Pancreas (tissue), 10 donors: ENCODE measurements at places on chromosomes 6 and 20.

- peaks cover 43% of the 10 kb centered on the region for H3K4me1 ChIP-seq
- H3K36me3 ChIP-seq: no peaks in the 10 kb centered on the region
- H3K27me3 ChIP-seq: no peaks in the 10 kb centered on the region
- no peak for DNase-seq
- H3K4me3 ChIP-seq: no peak overlapping the region
Measured at GRCh38 chr20:34001378-34001777, 7.7 kb downstream of the RALY start.

- no peak overlapping the region for H3K4me3 ChIP-seq
- H3K27me3 ChIP-seq: no peaks in the 10 kb centered on the region
- H3K36me3 ChIP-seq: no peaks in the 10 kb centered on the region
- no peak for DNase-seq
- no peak overlapping the region for H3K27ac ChIP-seq
Measured at GRCh38 chr6:145758113-145758512, 22.8 kb upstream of the EPM2A start.

DNA sequence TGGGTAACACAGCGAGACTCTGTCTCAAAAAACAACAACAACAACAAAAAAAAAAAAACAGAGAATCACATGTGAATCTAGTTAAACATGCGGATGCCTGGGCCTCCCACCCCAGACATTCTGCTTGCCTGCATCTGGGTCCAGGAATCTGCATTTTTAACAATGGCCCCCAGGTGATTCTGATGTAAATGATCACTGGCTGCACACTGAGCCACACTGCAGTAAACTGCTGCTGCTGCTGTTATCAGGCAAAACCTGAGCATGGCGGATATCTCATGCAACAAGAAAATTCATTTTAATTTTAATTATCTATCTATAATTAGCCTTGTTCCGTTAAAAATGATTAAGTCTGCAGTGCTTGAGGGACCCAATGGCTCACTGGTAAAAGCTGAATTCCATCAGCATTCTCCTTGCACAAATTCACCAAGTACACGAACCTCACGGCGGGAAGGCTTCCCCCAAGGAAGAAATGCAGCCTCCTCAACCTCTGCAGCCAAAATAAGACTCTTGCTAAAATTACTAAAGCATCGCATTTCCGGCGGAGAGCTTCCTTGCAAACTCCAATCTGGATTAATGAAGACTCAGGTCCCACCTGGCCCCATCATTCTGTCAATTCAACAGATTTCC is 81.6 kb upstream of the SNX9 start:
- H3K4me1 ChIP-seq: no peaks in the 10 kb centered on the region
- no peaks in the 10 kb centered on the region for H3K27me3 ChIP-seq
- H3K36me3 ChIP-seq: no peaks in the 10 kb centered on the region
- DNase-seq: no peak

GRCh38 chr6:149234051-149234962 is 83.2 kb upstream of the TAB2 start:
- H3K36me3 ChIP-seq: no peaks in the 10 kb centered on the region
- no peak for DNase-seq
- H3K4me3 ChIP-seq: no peak overlapping the region
- H3K27ac ChIP-seq: no peak overlapping the region

DNA sequence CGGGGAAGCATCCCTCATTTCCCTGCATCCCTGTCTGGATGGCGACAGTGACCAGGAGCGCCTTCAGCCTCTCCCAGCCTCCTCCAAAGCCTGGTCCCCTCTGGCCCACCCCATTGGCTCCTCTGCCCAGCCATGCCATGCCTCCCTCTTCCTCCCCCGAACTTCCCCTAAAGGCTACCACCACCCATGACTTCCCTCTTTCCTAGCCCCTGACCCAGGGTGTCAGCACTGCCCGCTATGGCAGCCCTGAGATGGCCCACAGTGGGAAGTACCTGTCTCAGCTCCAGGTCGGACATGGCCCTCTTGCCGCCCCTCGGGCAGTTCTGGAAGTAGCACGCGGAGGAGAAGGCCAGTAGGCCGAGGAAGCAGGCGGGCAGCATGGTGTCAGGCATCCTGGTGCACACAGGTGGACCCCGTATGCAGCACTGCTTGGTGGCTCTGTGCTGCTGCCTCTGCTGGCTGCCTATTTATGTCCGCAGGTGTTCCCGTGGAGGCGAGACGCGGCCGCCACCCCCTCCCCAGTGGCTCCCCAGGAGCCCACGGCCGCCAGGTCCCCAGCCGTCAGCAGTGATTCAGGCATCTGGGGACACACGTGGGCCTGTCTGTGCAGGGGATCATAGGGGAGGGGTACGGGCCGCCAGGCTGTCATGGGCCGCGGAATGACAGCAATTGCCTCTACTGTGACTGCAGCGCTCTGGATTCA is at the start of gene AVP:
Gene AVP (minus strand): TSS at position 442 of the 703 bp plus-strand sequence. CDS start 50 bp downstream, at position 392.
- H3K36me3 ChIP-seq: no peaks in the 10 kb centered on the region
- H3K27me3 ChIP-seq: no peaks in the 10 kb centered on the region
- DNase-seq: no peak
- H3K27ac ChIP-seq: no peak within 1 kb of the TSS

- no peak overlapping the region for H3K27ac ChIP-seq
- no peaks in the 10 kb centered on the region for H3K36me3 ChIP-seq
- H3K4me3 ChIP-seq: no peak overlapping the region
- DNase-seq: no peak
Measured at GRCh38 chr20:1377984-1378734, 14.7 kb downstream of the FKBP1A start.

GRCh38 chr20:53789989-53790675 is 196.5 kb upstream of the ZNF217 start:
- H3K27ac ChIP-seq: no peak overlapping the region
- H3K27me3 ChIP-seq: no peaks in the 10 kb centered on the region
- H3K36me3 ChIP-seq: no peaks in the 10 kb centered on the region
- no peak overlapping the region for H3K4me3 ChIP-seq

- H3K27me3 ChIP-seq: no peaks in the 10 kb centered on the region
- peak overlapping the region; percentile 33 for H3K27ac ChIP-seq
- H3K4me1 ChIP-seq: no peaks in the 10 kb centered on the region
- peak; percentile 65 for DNase-seq
- no peaks in the 10 kb centered on the region for H3K36me3 ChIP-seq
- H3K4me3 ChIP-seq: no peak overlapping the region
Measured at GRCh38 chr6:30981942-30982772, 1.4 kb upstream of the MUC21 start.

- no peaks in the 10 kb centered on the region for H3K27me3 ChIP-seq
- no peak overlapping the region for H3K4me3 ChIP-seq
- no peak for DNase-seq
- H3K36me3 ChIP-seq: no peaks in the 10 kb centered on the region
- no peak overlapping the region for H3K27ac ChIP-seq
Measured at GRCh38 chr6:30047220-30047619, 13.8 kb upstream of the POLR1H start.

GRCh38 chr6:33211136-33211535 is 2.8 kb downstream of the RING1 start:
- no peak for DNase-seq
- H3K36me3 ChIP-seq: no peaks in the 10 kb centered on the region
- no peaks in the 10 kb centered on the region for H3K4me1 ChIP-seq
- no peak overlapping the region for H3K27ac ChIP-seq
- no peak overlapping the region for H3K4me3 ChIP-seq
